ENCODE measurements at places on chromosomes 7 and 10.

GRCh38 chr7:75793676-75794075 lies 19.9 kb downstream of the CCL24 start:
- no peak for DNase-seq

- no peak for DNase-seq
Measured at GRCh38 chr7:155963356-155963755, 151.1 kb upstream of the SHH start.

DNA sequence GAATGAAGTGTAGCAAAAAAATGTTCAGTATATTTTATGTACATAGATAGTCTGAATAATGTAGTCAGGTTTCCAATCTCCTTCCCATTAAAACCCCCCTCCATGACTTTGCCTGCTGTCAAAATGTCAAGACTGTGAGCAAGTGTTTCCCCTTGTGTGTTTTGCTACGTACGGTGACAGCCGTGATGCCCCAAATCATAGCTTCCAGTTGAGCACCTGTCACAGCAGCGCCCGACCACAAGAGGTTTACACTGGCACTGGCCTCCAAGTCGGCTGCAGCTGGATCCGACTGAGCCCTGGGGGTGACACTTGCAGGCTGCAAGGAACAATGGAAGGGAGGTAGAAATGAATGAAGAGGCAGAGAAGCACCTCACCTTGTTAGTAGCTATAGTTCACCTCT lies 62.3 kb downstream of the LAMB4 start:
- no peak for DNase-seq

GRCh38 chr7:139714163-139714901 lies 63.5 kb downstream of the HIPK2 start:
- no peak for DNase-seq

DNA sequence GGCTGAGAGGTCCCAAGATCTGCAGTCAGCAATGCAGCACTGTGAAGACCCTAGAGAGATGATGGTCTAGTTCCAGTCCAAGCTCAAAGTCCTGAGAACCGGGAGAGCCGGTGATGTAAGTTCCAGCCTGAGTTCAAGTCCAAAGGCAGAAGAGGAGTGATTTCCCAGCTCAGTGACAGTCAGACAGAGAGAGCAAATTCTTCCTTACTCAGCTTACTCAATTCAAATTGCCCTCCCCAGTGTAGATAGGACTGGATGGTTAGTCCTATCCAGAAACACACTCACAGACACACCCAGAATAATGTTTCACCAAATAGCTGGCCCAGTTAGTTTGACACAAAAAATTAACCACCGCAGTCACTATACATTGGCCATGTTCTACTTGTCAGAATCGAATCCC lies 185.5 kb upstream of the MYO3A start:
- no peak for DNase-seq

GRCh38 chr10:61541960-61542359 lies 88.8 kb upstream of the TMEM26 start:
- DNase-seq = no peak

GRCh38 chr10:21281765-21282484 lies 243.6 kb downstream of the SKIDA1 start:
- DNase-seq = no peak

DNA sequence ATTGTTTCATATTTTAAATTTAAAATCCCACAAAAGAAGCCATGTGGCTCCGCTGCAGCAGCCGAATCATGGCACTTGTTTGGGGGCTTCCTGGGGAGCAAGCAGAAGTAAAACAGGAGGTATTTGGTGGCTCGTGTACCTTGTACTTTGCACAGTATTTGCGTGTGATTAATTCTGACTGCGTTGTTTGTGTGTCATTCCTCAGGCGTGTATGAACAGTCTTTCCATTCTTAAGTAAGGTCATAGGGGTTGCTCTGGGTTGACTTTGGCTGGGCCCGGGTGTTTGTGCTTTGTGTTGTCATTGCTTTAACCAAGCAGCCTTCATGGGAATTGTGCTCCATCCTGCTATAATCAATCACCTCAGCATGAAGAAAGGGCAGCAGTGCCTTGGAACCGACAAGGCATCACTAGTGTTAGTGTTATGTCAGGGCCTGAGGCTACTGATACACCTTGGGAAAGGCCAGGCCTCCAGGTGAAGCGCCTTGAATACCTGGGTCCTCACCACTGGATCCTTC lies 182.4 kb downstream of the ARHGAP21 start:
- DNase-seq = no peak

- DNase-seq = no peak
Measured at GRCh38 chr10:44323838-44324237, 61.1 kb downstream of the CXCL12 start.

- no peak for DNase-seq
Measured at GRCh38 chr10:13628661-13629060, 41.9 kb downstream of the PRPF18 start.

DNA sequence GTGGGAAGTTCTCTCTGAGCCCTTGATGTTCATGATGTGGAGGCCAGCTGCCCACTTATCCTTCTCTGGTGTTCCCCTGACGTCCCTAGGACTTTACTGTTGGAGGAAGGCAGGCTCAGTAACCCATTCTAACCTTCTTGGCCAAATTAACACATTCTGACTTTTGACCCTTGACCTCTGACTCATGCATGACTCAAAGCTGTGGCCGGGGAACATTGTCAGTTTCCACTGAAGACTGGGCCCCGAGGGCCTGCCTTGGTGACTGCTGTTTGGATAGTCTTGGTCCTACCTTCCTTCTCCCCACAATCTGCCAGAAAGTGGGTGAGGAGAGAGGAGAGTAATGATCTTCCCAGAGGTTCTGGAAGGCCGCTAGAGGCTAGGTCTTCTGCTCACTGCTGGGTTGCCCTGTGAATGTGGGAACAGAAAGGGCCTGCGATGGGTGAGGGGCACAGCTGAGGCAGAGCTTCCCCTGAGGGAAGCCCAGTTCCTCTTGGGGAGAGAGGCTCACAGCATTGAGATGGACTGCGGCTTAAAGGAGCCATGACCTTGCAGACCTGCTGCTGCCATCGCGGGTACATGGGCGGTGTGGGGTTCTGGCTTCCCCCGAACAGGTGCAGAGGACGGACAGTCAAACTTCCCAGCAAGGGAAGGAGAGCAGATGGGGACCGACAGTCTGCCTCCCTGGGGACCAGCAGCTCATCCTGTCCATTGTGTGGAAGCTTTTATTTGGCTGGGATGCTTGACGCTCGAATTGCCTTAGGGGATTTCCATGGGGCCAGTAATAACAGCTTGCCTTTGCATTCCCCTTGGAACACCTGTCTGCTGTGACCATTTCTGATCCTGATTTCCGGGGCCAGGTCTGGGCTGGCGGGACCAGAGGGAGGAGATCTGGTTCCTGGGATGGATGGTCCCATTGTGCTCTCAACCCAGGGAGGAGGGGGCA lies 43.8 kb downstream of the ADAMTS14 start:
- no peak for DNase-seq

DNA sequence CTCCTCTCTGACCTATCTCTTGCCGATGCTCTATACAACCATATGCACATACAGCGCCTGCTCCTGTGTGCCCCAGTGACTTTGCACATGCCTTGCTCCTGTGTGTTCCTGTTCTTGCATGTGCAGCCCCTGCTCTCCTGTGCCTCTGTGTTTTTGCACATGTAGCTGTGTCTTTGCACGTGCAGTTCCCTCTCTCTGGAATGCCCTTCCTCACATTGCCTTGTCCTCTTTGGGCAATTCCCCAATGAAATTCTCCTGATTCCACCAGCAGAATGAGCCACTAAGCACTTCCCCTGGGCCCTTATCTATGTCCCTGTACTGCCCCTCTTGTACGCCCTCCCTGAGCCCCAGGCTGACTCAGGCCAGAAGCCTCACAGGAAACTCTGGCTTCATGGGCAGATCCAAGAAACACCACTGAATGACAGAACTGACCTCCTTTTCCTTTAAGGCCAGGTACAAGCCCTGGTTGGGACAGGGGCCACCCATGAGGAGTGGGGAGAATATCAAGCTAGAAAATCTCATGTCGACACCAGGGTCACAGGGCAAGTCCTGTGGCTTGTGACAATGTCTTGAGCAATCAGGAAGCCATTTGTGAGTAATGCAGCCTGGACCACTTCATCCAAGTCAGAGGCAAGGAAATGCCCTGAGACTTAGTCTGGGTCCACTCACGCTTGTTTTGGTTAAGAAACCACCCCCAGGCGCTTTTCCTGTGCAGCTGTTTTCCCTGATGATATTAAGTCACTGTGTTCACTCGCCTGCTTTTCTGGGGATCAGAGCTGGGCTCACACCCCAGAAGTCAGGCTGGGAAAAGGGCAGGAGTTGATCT lies 1.9 kb upstream of the ARHGAP22 start:
- no peak for DNase-seq

GRCh38 chr7:22612776-22613175 lies 112.8 kb upstream of the STEAP1B start:
- DNase-seq = no peak

GRCh38 chr7:158924956-158925355 lies 68.6 kb downstream of the DYNC2I1 start:
- no peak for DNase-seq

GRCh38 chr10:79098596-79099015 lies 29.8 kb downstream of the ZMIZ1 start:
- no peak for DNase-seq

GRCh38 chr7:11699666-11700065 lies 132.3 kb downstream of the THSD7A start:
- DNase-seq = no peak

- no peak for DNase-seq
Measured at GRCh38 chr7:138173548-138173947, 97.3 kb downstream of the AKR1D1 start.

DNA sequence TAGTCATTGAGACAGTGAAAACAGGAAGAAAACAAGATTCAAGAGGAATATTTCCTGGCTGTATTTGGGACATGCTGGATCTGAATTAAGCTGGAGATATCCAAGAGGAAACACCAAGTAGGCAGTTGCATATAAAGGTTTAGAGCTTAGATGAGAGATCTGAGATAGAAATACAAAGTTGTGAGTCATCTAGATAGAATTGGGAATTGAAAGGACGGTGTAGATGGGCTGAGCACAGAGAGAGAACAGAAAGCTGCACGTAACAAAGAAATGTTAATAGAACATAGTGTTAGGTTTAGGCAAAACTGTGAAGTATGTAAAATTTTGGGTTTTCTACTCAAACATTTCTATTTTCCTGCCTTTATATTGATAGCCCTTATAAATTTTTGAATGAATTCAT lies 218.5 kb upstream of the TMEM196 start:
- no peak for DNase-seq

- DNase-seq = no peak
Measured at GRCh38 chr7:38185395-38186307, 7.6 kb downstream of the STARD3NL start.

DNA sequence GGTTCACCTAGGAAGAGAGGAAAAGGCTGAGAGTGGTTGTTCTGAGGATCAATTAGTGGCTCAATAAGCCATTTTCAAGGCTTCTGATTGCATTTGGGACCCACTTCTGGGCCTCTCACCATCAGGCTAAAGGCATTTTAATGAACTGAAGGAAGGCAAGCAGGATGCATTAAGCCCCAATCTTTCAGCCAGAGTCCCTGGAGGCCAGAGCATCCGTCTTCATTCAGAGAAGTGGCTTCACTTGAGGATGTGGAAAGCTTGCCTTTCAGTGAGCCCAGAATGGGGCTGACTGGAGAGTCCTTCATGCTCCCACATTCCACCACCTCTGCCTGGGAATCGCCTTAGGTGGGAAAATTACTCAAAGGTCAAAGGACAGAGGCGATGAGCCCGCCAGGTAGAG lies 41.8 kb downstream of the COL17A1 start:
- no peak for DNase-seq

- no peak for DNase-seq
Measured at GRCh38 chr7:32077806-32078205, 7.6 kb upstream of the PDE1C start.

GRCh38 chr7:5699467-5700384 lies 81.7 kb downstream of the RNF216 start:
- DNase-seq = peak; percentile 68

- DNase-seq = no peak
Measured at GRCh38 chr10:91381257-91381891, 28.8 kb upstream of the HECTD2 start.

DNA sequence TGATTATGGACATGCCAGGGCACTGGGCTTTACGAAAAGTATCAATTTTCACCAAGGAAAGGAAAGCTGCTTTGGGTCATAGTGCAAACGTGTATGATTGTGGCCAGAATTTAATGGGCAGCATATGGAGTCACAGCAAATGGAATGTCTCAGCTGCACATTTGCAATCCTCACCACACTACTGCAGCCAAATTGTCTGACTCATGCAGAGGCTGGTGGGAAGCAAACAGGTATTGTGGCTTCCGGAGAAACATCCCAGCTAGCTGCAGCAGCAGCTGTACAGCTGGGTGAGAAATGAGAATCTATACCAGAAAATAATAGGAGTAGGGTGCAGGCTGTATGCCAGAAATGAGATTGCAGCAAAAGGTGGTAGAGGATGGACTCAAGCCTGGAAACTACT lies 374.7 kb upstream of the VWC2 start:
- DNase-seq = no peak

DNA sequence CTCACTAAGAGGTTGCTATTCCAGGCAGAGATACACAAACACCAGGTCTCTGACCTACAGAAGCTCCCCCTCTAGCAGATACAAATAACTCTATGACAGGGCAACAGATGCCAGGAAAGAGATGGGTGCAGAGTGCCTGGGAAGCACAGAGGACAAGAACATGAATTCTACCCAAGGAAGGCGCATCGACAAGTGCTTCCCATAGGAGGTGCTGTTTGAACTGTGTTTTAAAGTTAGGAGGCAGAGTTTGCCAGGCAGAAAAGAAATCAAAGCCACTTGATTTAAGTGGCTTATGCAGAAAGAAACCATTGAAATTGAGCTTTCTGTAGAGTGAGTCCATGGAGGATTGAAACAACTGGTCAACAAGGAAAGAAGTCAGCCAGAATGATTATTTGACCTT lies 35.3 kb upstream of the EGR2 start:
- DNase-seq = no peak

DNA sequence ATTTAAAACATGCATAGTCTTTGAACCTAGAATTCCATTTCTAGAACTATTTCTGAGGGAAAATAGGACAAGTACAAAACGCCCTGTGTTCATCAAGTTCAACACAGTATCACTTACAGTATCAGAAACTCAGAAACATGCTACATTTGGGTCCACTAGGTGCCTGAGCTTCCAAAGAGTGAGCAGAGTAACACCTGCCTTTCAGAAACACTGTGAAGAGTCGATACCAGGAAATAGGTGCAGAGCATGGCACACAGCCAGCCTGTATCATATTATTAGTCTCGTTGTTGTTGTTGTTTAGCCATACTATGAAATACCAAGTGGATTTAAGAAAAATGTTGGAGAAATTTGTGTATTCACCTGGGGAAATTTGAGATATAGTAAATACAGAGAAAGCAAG lies 392.1 kb upstream of the MGMT start:
- no peak for DNase-seq

- DNase-seq = no peak
Measured at GRCh38 chr7:51340029-51340838, 23.6 kb upstream of the COBL start.

- no peak for DNase-seq
Measured at GRCh38 chr10:25048450-25048849, 32.0 kb downstream of the THNSL1 start.

GRCh38 chr10:85614981-85615380 lies 751.6 kb downstream of the GRID1 start:
- DNase-seq = no peak
